ENCODE measurements at places on chromosomes 5 and 9.

GRCh38 chr9:132945186-132946130, 1.0 kb upstream of the TSC1 start:
- peak overlapping the region; percentile 99 for H3K27ac ChIP-seq
- H3K4me3 ChIP-seq = peak overlapping the region; percentile 99
- no peak for DNase-seq
- H3K36me3 ChIP-seq = no peaks in the 10 kb centered on the region
- H3K27me3 ChIP-seq = no peaks in the 10 kb centered on the region

DNA sequence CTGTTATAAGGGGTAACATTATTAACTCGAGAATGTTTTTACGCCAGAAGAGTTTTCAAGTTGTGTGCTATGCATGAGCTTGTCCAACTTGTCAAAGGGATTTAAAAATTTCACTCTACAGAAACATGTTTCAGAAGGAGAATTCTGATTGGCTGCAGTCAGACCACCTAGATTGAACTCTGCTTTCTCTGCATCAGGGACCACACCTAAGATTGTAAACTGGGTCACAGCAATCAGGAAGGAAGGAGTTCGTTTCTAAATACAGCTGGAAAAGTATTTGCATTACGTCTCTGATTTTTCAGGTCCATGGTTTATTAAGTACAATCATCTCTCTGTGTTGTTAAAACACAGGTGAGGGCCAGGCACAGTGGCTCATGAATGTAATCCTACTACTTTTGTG, 5.8 kb downstream of the GLRX start:
- no peaks in the 10 kb centered on the region for H3K27me3 ChIP-seq
- no peak overlapping the region for H3K4me3 ChIP-seq
- peaks cover 13% of the 10 kb centered on the region for H3K36me3 ChIP-seq

GRCh38 chr9:134853893-134854292, 26.7 kb upstream of the FCN2 start:
- H3K4me1 ChIP-seq = no peaks in the 10 kb centered on the region
- DNase-seq = peak; percentile 16
- no peaks in the 10 kb centered on the region for H3K36me3 ChIP-seq
- peaks cover 3% of the 10 kb centered on the region for H3K27me3 ChIP-seq
- H3K27ac ChIP-seq = no peak overlapping the region

DNA sequence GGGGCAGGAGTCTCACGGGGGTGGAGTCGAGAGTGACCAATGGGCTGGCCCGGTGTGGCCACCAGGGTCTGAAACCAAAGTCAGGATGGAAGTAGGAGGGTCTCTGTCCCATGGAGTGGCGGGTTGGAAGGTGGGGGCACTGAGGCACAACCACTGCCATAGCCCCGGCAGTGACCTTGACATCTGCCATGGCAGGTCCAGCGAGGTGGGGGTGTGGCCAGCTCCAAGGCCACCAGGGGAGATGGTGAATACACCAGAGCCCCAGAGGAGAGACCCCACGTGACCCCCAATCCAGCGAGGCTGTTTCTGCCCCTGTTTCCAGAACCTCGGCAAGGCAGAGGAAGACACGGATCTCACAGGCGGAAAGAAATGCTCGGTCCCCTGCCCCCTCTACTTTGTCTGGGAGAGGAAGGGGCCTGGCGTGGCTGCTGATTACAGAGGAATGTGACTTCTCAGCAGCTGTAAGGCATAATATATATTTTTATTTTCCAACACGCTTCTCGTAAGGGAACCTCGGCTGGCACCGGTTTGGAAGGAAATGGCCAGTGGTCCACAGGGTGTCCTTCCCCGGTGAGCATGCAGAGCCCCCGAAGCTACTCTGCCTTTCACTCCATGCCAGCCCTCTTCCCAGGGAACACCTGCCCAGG, 105.7 kb upstream of the SARDH start:
- peaks cover 43% of the 10 kb centered on the region for H3K4me1 ChIP-seq
- H3K36me3 ChIP-seq = no peaks in the 10 kb centered on the region
- H3K27me3 ChIP-seq = no peaks in the 10 kb centered on the region
- H3K27ac ChIP-seq = peak overlapping the region; percentile 34

DNA sequence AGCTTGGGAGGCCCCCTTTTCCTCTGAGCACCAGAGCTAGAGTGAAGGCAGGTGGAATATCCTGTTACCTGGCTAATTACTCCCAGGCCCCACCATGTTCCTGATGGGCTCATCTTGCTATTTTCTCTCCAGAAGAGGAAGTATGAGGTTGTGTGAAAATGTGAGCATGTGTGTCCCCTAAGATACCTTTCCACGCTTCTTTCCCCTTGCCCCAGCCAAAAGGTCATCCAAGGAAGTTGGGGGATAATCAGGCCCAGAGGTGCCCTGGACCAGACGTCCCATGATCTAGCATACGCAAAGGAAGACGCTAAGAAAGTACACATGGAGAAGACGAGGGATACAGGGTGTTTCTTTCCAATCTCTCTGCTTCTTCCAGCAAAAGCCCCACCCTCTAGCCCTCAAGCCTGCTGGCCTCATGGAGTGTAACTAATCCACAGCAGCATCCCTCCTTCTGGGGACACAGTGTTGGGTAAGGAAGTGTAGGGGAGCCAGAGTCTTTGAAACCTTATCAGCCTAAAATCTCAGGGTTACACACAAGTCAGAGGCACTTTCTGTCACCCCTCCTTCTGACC, 115.3 kb downstream of the SLC1A3 start:
- no peaks in the 10 kb centered on the region for H3K36me3 ChIP-seq
- peaks cover 7% of the 10 kb centered on the region for H3K4me1 ChIP-seq
- no peak overlapping the region for H3K27ac ChIP-seq
- no peak overlapping the region for H3K4me3 ChIP-seq

DNA sequence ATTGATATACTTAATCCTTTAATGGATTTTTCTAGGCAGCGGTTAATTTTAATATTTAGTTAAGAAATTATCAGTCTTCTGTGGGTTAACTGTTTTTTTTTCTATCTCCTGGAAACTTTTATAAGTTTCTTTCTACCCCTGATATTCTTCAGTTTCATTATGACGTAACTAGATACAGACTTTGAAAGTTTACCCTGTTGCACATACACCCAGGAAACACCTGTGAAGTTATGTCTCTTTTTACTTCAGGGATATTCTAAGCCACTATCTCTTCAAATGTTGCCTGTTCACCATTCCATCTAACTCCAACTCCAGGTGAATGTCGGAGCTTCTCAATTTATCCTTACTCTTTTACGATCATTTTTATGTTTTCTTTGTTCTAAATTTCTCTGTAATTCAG, 329.0 kb downstream of the ICE1 start:
- no peak for DNase-seq
- no peak overlapping the region for H3K4me3 ChIP-seq
- H3K27me3 ChIP-seq = peaks cover 5% of the 10 kb centered on the region
- H3K4me1 ChIP-seq = no peaks in the 10 kb centered on the region
- H3K27ac ChIP-seq = no peak overlapping the region
- no peaks in the 10 kb centered on the region for H3K36me3 ChIP-seq

- peak overlapping the region; percentile 87 for H3K4me3 ChIP-seq
- H3K27me3 ChIP-seq = peaks cover 61% of the 10 kb centered on the region
- no peaks in the 10 kb centered on the region for H3K36me3 ChIP-seq
- DNase-seq = no peak
Observed at GRCh38 chr9:21402386-21403251, 6.3 kb upstream of the IFNA8 start.

- DNase-seq = no peak
- peaks cover 3% of the 10 kb centered on the region for H3K36me3 ChIP-seq
- H3K27me3 ChIP-seq = no peaks in the 10 kb centered on the region
- peak overlapping the region; percentile 96 for H3K27ac ChIP-seq
- peaks cover 36% of the 10 kb centered on the region for H3K4me1 ChIP-seq
Observed at GRCh38 chr5:80181618-80182211, 74.1 kb downstream of the SERINC5 start.

- H3K36me3 ChIP-seq = no peaks in the 10 kb centered on the region
- H3K27me3 ChIP-seq = no peaks in the 10 kb centered on the region
- DNase-seq = no peak
- H3K4me3 ChIP-seq = no peak overlapping the region
Observed at GRCh38 chr5:114789773-114790402, 379.8 kb downstream of the TRIM36 start.

GRCh38 chr5:44536650-44537260, 147.5 kb upstream of the FGF10 start:
- no peak for DNase-seq
- no peak overlapping the region for H3K4me3 ChIP-seq
- peaks cover 4% of the 10 kb centered on the region for H3K27me3 ChIP-seq
- H3K27ac ChIP-seq = no peak overlapping the region

DNA sequence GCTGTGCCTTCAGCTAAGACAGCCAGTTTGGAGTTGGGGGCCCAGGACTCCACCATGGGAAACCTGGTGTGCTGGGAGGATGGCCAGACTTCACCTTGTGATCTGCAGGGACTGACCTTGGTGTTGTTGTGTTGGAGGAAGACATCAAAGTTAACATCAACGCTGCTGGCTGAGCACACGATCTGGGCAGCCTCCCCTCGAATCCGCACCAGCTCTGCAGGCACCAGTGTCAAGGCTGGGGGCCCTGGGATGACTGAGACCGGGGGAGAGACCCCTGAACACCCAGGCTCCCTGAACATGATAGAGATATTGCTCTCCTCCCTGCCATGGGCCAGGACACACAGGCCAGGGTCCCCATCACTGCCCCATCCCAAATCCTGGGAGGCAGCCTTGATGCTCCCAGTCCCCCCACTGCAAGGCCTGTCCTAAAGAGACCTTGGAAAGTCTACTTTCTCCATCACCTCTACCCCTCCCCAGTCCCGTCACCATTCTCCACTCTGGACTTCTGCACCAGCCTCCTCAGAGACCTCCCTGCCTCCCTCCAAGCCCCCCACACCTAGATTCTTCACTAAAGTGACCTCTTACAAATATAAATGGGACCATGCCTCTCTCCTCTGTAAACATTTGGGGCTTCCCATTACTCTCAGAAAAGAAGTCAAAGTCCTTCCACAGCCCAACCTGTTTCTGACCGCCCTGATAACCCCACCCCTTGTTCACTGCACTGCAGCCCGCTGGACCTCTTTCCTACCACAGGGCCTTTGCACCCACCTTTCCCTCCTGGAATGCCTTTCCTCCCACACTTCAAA, 8.2 kb downstream of the CSF1R start:
- H3K4me1 ChIP-seq = peaks cover 18% of the 10 kb centered on the region
- peak; percentile 53 for DNase-seq
- H3K27ac ChIP-seq = no peak overlapping the region
- no peak overlapping the region for H3K4me3 ChIP-seq

- H3K4me1 ChIP-seq = peaks cover 46% of the 10 kb centered on the region
- no peaks in the 10 kb centered on the region for H3K36me3 ChIP-seq
- no peak overlapping the region for H3K4me3 ChIP-seq
- no peaks in the 10 kb centered on the region for H3K27me3 ChIP-seq
- no peak overlapping the region for H3K27ac ChIP-seq
- DNase-seq = no peak
Observed at GRCh38 chr5:132466433-132467286, 23.9 kb downstream of the IRF1 start.

- H3K27me3 ChIP-seq = no peaks in the 10 kb centered on the region
- peak overlapping the region; percentile 74 for H3K4me3 ChIP-seq
- H3K4me1 ChIP-seq = peaks cover 21% of the 10 kb centered on the region
- DNase-seq = no peak
- no peaks in the 10 kb centered on the region for H3K36me3 ChIP-seq
Observed at GRCh38 chr9:18437315-18438201, 36.4 kb upstream of the ADAMTSL1 start.

GRCh38 chr5:150046031-150046430, 40.3 kb downstream of the CSF1R start:
- no peak overlapping the region for H3K4me3 ChIP-seq
- H3K27me3 ChIP-seq = no peaks in the 10 kb centered on the region
- H3K27ac ChIP-seq = no peak overlapping the region
- peaks cover 6% of the 10 kb centered on the region for H3K4me1 ChIP-seq
- no peak for DNase-seq
- peaks cover 42% of the 10 kb centered on the region for H3K36me3 ChIP-seq

GRCh38 chr5:76821136-76821535, 2.3 kb downstream of the F2RL1 start:
- no peaks in the 10 kb centered on the region for H3K36me3 ChIP-seq
- peak overlapping the region; percentile 89 for H3K4me3 ChIP-seq
- H3K4me1 ChIP-seq = peaks cover 20% of the 10 kb centered on the region
- peak overlapping the region; percentile 73 for H3K27ac ChIP-seq
- DNase-seq = no peak

Data from type B pancreatic cell (in vitro differentiated cells).